ENCODE measurements at places on chromosomes 16 and 17.

DNA sequence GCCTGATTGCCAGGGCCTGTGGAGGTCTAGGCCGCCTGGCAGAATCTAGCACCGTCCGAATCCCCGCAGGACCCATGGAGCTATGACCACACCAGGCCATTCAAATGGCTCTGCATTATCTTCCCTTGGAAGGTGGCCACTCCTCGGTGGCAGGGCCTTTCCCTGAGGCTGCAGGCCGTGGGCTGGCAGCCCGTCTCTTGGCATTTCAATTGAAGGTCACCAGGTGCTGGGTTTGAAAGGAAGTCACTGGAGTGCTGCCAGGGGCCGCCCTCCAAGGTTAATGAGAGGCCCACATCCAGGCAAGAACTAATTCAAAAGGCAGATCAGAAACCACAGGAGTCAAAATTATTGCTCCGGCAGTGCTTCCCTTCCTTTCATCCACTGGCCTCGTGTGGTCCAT, 27.7 kb upstream of the CACNG5 start:
- no peak for DNase-seq

GRCh38 chr17:78659546-78659945, 82.3 kb upstream of the DNAH17 start:
- no peak for DNase-seq

GRCh38 chr16:27638833-27639560, 89.1 kb downstream of the KATNIP start:
- no peak for DNase-seq

- DNase-seq = no peak
Measured at GRCh38 chr16:55647798-55648197, 8.0 kb upstream of the SLC6A2 start.
